ENCODE measurements at places on chromosomes 5 and 9.

GRCh38 chr5:91378752-91379211 lies 4.3 kb downstream of the ARRDC3 start:
- DNase-seq, result no peak

DNA sequence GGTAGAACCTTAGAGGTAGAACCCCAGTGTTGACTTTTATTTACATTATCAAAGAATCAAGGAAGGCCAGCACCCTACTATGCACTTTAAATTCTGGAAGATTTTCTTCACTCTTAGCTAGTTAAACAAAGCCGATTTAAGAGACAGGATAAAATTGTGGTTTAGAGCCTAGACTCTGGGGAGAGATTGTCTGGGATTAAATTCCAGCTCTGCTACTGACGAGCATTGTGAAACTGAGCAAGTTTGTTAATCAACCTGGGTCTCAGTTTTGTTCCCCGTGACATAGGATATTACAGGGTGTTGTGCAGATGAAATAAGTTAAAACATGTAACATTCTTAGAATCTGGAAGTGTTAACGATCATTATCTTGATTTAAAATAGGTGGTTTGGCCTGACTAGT lies 83.5 kb downstream of the FEM1C start:
- no peak for DNase-seq

DNA sequence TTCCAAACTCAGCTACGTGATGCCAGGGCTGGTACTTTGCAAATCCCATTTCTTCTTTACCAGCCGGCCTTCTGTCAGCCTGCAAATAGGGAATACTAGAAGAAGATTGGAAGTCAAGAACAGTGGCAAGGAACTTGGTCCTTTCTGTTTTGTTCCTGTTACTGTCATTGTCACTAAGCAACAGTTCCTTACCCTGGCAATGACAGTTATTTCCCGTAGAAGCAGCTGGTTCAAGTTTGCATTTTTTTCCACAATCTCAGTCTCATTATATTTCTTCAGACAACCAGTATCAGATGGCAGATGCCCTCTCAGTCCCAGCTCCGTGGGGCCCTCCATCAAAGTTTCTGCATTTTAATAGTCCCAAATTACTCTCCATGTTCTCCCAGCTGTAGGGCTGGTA lies 9.1 kb upstream of the C1QTNF2 start:
- DNase-seq, result no peak

GRCh38 chr9:108160706-108161355 lies 671.3 kb upstream of the KLF4 start:
- no peak for DNase-seq

GRCh38 chr5:14236757-14237156 lies 93.6 kb downstream of the TRIO start:
- no peak for DNase-seq
